MCF 10A (cell line): ENCODE measurements at places on chromosomes 1 and 21.

GRCh38 chr1:114521396-114522263 is 10.6 kb upstream of the TRIM33 start:
- DNase-seq: no peak

- no peak for DNase-seq
These were observed 11.0 kb upstream of the TIPRL start for GRCh38 chr1:168167806-168168205.

- DNase-seq: peak; percentile 92
These were observed 3.1 kb downstream of the PADI1 start for GRCh38 chr1:17207966-17208418.

DNA sequence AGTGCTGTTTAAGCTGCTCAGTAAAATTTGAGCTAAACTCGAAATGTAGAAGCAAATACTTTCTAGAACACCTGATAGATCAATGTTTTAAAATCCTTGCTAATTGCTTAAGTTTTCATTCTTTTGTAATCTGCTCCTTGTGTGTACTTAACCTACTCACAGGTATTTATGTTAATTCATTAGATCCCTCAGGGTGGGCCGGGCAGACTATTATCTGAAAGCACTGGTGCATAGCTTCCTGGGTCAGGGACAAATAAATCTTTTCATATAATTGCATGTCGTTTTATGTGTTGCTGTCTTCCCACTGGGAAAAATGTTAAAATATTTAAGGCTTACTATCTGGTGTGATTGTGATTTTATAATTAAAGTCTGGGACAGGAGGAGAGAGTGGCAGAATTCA is 440.5 kb downstream of the SMYD3 start:
- DNase-seq: no peak

DNA sequence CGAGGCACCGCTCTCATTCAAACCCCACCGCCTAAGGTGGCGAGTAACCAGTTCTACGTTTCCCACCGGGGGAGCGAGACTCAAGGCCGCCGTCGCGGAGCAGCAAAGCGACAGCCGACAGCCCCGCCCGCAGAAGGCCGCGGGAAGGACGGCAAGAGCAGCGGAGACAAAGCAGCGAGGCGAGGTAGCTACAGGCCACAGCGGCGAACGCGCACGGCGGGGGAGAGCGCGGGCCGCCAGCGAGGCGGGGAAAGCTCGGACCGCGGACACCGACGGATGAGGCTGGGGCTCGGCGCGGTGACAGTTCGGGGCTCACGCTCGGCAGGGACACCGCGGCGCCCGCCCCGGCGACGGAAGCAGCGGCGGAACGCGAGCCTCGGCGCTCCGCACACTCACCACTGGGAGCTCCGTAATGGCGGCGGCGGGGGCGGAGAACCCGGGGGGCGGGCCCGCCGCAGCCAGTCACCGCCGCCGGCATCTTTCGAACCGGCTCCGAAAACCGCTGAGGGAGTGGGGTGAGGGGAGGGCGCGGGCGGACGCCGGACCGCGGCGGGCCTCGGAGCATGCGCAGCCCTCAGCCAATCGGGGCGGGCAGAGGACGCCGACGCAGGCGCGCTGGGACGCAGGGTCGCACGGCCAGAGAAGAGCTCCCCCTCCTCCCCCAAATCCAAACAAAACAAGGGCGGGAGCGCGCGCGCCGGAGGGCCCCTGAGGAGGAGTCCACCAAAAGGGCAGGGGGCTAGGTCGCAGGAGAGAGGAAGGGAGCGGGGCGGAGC is 666 bp downstream of the HP1BP3 start:
- peak; percentile 93 for DNase-seq

DNA sequence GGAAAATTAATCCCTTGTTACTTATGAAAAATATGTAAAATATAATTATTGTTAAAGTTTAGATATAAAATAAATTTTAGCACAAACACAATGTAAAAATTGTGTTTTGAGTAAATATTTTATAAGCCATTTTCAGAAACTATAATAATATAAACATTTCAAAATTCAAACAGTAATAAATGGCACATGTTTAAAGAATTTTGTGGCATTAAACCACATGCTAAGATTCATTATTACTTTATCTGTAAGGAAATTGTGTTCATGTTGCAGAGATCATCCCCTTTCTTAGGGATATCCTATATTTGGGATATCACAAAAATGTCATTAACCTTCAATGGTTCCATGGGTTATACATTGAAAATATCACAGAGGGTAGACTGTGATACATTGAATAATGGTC is 1044.3 kb downstream of the AMY1C start:
- no peak for DNase-seq

GRCh38 chr1:8541961-8542521 is 224.1 kb downstream of the SLC45A1 start:
- DNase-seq: no peak

DNA sequence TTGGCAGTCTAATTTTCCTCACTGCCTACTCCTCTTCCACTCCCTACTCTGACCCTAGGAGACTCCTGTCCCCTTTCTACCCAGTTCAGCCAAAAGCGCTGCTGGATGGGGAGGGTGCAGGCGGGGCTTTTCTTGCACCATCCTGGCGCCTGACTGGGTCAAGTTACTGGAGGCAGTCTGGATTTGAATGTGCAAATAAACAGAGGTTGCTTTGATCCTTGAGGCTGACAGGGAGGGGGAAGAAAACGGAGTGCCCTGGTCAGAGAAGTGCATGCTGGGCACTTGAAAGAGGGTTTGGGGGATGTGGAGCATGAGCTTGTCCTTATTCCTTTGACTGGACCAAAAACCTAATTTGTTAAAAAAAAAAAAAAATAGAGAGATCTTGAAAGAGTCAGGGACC is 76.8 kb upstream of the SOX13 start:
- peak; percentile 19 for DNase-seq

GRCh38 chr1:112034277-112034676 is 44.8 kb upstream of the KCND3 start:
- no peak for DNase-seq

GRCh38 chr1:17091252-17091651 is 28.0 kb downstream of the PADI2 start:
- no peak for DNase-seq

DNA sequence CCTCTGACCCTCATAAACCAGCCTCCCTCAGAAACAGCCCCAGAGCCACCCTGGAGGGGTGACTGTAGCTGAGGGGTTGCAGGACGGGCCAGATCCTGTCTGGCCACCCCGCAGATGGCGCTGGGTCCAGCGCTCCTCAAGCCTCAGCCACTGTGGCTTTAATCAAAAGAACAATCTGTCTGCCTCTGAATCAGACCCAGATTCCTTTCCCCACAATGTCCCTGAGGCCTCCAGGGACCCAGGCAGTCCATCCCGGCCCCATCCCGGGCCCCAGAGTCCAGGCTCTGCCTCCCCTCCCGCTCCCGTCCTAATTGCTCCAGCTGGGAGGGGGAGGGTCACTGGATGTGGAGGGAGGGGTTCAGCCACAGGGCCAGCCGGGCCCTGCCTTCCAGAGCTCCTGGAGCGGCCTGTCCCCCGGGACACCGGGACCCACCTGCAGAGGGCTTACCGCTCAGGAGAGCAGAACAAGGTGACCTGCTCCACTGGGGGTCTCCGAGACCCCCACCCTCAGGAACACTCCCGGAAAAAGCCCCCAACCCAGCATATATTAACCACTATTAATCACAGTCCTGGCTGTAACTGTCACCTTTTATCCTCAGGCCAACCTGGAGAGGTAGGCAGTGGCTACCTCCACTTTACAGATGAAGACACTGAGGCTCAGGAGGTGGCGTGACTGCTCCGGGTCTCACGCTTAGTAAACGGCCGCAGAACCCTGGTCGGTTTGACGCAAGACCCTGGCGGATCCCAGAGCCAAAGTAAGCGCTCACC is 836 bp upstream of the FBLIM1 start:
- peak; percentile 37 for DNase-seq

GRCh38 chr1:27148591-27148990 is 6.3 kb downstream of the SLC9A1 start:
- no peak for DNase-seq

- DNase-seq: peak; percentile 4
These were observed 62.8 kb downstream of the OVGP1 start for GRCh38 chr1:111364690-111365089.

- no peak for DNase-seq
These were observed 50.8 kb upstream of the EDN2 start for GRCh38 chr1:41535276-41535675.

DNA sequence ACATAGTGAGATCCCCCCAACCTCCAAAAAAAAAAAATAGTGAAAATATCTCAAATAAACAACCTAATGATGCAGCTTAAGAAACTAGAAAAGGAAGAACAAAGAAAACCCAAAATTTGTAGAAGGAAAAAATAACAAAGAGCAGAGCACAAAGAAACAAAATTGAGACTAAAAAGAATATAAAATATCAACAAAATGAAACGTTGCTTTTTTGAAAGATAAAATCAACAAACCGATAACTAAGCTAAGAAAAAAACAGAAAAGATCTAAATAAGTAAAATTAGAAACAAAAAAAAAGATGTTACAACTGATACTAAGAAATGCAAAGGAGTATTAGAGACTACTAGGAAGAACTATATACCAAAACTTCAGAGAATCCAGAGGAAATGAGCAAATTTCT is 139.3 kb upstream of the PALMD start:
- no peak for DNase-seq

- no peak for DNase-seq
These were observed 89.6 kb downstream of the DISP1 start for GRCh38 chr1:222904451-222904850.

DNA sequence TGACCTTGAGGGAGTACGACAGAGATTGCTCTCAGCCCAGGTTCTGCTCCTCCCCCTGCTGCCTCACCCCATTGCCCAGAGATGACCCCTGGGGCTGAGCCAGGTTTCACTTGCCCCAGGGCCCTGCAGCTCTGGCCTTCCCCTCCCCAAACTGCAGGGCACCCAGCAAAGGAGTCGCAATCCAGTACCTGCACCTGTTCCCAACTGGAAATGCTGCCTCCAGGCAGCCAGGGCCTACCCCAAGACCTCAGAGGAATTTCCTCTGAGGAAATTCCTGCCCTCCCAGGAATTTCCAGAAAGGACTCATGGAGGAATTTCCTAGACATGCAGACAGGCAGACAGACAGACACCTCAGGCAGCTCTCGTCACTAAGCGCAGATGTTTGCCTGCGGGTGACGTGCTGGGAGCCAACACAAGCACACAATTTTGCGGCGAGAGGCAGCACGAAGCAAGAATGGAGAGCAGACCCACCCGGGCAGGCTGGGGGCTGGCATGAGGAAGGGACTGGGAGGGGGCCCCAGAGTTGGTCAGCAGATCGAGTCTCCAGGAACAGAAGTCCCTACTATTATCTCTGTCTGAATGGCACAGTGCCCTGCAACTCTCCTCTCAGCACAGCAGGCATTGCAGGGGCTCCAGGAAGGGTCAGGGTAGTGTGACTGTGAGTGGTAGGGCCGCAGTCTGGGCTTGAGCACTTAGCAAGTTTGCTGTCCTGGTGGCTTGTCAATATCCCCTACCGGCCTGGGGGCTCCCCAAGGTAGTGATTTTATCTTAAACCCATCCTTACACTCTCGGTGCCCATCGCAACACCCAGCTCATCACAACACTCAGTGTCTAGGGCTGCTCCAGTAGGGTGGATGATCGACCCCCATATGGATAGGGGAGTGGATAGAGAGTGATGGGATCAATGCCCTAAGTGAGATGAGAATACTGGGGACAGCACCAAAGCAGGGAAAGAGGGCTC is 2.9 kb upstream of the EFNA1 start:
- peak; percentile 98 for DNase-seq

GRCh38 chr1:172654535-172654934 is 4.4 kb upstream of the FASLG start:
- peak; percentile 40 for DNase-seq

GRCh38 chr1:119861547-119861946 is 34.8 kb downstream of the ADAM30 start:
- DNase-seq: no peak

- DNase-seq: peak; percentile 63
These were observed 3.1 kb downstream of the ENO1 start for GRCh38 chr1:8875216-8875861.

GRCh38 chr1:25676488-25676887 is 59.9 kb downstream of the MAN1C1 start:
- peak; percentile 18 for DNase-seq

GRCh38 chr1:85681087-85681486 is 27.1 kb downstream of the ZNHIT6 start:
- no peak for DNase-seq

GRCh38 chr1:86370601-86371022 is 25.5 kb downstream of the ODF2L start:
- no peak for DNase-seq

GRCh38 chr1:181148636-181149035 is 60.1 kb downstream of the IER5 start:
- peak; percentile 95 for DNase-seq

DNA sequence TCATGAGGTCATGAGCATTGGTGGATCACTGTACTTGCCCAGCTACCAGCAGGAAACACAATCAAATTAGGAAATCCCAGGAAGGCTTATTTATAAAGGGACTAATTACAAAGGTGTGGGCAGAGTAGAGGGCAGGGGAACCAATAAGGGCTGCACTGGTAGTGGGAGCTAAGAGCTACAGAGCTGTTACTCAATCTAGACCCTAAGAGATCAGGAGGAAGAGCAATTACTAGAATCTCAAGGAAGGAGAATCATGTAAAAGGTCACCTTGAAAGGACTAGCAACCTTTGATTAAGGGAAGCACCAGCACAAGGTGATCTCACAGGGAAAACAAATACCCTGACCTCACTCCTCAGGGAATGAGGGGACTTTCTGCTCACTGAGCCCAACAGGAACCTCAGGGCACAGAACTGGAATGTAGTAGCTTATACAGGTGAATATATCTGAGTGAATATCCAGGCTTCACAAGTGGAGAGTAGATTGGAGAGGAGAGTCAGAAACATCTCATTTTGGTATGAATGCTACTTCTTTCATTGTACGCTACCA is 66.8 kb downstream of the SAMSN1 start:
- no peak for DNase-seq

DNA sequence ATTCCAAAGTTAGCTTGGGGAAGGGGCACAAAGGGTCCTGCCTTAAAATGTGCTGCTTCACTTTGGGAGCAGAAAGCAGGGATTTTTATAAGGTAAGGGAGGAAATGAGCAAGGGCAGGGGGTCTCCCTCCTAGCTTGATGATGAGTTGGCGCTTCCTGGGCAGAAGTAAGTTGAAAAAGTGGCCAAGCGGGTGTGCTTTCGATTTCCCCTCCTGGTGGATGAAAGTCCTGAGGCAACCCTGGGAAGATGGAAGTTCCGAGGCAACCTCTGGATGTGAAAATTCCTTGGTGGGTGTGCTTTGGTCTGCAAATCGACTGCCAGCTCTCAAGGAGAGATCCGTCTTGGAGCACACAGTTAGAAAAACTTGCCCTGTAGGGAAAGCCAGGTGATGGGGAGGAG is 41.7 kb upstream of the CD2 start:
- no peak for DNase-seq

- no peak for DNase-seq
These were observed 1636.8 kb downstream of the AMY1C start for GRCh38 chr1:105386489-105386888.

GRCh38 chr21:39484711-39485276 is 33.0 kb downstream of the SH3BGR start:
- DNase-seq: no peak

- DNase-seq: no peak
These were observed 43.3 kb downstream of the SSBP3 start for GRCh38 chr1:54362881-54363340.
